Kidney capillary endothelial cell (primary cell): ENCODE measurements at places on chromosomes 2 and 18.

DNA sequence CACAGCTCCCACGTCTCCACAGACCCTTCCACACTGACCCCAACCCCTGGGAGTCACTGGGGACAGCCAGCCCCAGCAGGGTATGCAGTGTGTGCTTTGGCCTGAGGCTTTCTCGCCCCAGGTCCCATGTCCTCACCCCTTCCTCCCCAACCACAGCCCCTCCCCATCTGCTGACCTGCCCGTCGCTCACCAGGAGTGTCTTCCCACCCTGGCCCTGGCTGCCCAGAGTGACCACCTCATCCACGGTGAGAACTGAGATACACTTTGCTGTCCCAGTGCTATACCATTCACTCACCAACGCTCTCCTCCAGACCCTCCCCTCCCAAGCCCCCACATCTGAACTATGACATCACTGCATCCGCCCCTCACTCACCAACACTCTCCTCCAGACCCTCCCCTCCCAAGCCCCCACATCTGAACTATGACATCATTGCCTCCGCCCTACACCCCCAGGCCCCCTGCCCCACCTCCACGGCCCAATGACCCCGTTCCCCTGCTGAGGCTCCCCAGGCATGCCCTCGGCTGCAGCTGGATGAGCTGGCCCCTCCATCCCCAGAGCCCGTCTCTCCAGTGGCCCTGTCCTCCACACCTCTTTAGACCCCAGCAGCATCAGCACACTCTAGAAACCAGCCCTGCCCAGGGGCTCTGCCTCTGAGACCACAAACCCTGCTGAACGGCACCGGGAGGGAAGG is 55.2 kb downstream of the ANKMY1 start:
- DNase-seq, result no peak

GRCh38 chr2:16326711-16327300 is 338.8 kb downstream of the CYRIA start:
- DNase-seq, result no peak

DNA sequence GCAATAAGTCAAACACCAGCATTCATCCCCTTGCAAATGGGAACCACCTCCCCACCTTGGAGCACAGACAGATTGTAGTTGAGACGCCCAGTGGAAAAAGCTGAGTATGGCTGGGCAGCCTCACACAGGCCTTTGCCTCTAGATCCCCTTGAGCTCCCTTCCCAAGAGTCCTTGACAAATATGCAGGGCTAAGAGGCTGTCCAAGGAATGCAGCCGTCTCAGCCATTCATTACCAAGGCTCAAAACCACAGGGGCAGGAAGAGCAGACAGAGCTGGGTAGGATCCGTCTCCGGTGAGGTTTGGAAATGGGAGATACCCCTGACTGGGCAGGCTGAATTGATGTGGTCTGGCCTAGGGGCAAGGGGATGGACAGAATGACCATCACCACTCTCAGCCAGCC is 557.1 kb downstream of the TNS1 start:
- DNase-seq, result no peak

- DNase-seq, result peak; percentile 65
These were observed 166.1 kb upstream of the ZNF521 start for GRCh38 chr18:25517881-25518715.

- no peak for DNase-seq
These were observed 36.7 kb downstream of the LMAN2L start for GRCh38 chr2:96703021-96703751.

DNA sequence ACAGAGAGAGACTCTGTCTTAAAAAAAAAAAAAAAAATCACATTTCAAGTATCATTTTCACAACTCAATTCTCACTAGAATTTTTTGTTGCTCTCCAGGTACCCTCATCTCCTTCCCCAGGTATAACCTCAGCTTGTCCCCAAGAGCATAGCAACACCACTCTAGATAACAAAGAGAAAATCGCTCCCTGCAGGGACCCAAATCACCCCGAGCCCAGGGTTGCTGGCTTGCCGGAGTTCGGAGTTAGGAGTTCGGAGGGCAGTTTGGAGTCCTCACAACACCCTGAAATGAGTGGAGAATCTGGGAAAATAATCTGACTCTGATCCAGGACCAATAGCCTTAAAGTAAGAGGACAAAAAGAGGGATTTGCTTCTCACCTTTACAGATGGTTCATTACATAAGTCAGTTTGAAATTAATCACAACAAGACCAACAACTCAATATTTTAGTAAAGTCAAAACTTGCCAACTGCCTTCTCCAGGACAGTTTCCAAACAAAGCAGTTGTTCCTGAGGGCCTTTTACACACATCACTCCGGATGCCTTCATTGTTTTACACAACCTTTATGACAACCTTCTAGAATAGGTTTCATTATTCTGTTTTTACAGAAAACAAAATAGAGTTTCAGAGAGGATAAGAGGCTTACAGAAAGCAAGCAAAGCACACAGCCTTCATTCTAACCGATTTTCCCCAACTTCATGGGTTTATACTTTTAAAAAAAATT is 59.1 kb downstream of the C2orf76 start:
- no peak for DNase-seq

DNA sequence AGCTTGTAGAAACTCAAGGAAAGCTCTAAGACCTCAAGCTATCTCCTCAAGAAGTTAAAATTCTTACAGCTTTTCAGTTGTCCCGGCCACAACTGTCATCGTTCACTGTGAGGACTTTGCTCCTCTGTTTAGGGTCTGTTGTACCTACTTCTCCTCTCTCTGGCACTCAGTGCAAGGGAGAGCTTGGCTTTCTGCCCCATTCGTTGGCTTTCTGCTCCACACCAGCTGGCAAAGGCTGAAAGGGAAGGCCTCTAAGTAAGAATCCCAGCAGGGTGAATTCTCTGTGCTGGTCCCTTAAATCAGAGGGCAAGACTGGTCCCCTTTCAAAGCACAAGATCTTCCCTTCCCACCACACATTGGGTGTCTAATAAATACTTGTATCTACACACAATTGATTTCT is 17.3 kb downstream of the ZBTB7C start:
- DNase-seq, result no peak

GRCh38 chr2:241225983-241226382 is 37.5 kb downstream of the ANO7 start:
- DNase-seq, result no peak

GRCh38 chr2:70775141-70775540 is 7.1 kb upstream of the ADD2 start:
- no peak for DNase-seq

DNA sequence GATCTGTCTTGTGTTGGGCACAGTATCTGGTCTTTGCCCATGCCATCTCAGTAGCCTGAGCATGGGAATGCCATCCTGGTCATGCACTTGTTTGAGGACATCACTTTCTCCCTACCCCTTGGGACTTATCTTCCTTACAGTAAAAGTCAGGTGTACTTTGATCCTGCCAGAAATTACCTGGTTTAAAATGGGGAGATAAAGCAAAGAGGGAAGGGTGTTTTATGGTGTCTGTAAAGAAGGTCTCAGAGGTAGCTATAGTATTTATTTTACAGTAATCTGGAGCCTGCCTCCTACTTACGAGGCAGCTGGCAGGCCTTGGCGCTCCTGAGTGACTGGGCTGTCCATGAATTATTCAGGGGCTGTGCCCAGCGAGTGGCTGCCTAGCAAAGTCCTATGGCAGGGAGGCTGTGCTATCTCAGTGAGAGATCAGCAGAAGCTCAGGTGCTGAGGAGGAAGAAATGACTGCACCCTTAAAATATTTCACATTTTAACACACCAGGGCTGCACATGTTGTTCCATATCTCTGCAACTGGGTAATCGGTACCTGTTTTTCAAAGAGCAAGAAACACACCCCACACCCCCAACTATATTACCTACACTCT is 93.9 kb downstream of the SPTBN1 start:
- DNase-seq, result no peak

DNA sequence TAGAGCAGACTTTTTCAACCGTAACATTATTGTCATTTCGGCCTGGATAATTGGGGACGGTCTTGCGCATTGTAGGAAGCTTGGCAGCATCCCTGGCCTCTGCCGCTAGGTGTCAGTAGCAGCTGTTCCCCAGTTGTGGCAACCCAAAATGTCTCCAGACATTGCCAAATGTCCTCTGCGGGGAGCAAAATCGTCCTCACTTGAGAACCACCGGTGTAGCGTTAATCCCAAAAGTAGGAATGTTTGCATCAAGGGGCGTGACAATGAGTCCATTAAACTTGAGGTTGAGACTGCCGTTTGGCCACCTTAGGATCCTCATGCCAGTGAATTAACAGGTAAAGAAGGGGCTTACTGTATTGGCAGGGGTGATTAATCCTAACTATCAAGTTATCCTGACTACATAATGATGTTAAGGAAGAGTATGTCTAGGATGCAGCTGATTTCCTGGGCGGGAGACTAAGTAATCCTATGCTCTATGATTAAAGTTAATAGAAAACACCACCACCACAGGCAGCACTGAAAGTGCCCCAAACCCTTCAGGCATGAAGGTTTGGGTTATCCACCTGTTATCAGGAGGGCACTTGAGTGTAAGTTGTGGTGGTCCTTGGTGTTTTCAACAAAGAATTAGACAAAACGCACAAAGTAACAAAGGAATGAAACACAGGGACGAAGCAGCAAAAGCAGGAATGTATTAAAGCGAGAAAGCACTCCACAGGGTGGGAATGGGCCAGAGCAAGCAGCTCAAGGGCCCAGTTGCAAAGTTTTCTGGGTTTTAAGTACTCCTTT is 4.9 kb upstream of the ZC3H8 start:
- peak; percentile 56 for DNase-seq

DNA sequence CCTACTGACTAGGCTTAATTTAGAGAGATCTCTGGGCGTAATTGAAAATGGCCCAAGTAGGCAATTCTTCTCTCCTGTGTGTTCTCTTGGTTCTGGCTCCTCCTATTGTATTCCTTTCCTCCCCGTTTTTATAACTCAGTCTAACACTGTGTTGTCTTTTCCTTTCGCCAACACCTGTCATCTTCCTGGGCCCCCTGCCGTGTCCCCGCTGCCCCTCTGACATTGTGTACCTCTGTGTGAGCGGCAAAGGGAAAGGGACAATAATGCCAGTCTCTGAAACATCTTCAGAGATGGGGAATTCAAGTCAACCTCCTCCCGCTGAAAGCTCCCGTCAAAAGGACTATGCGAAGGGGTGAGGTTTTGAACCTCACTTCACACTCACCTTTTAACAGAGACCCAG is 210.9 kb downstream of the GBX2 start:
- DNase-seq, result no peak

- DNase-seq, result no peak
These were observed 18.1 kb upstream of the PKDCC start for GRCh38 chr2:42029639-42030199.

DNA sequence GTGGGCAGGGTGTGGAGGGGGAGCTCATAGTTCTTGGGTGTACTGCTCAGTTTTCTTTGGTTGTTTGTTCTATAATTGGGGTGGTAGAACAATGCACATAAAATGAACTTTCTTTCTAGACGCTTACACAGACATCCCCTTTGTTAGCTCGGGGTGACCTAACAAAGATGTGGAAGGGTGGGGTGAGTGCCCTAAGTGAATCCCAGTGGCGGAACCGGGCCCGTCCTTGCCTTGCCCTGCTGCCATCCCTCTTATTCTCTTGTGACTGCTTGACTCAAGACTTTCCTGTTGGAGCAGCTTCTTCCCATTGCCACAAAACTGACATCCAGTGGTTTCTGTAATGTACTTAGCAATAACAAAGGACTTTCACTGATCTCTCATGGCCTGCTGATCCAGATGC is 268.1 kb downstream of the PTGR3 start:
- DNase-seq, result no peak

- no peak for DNase-seq
These were observed 2.9 kb upstream of the CASP10 start for GRCh38 chr2:201180010-201180409.

DNA sequence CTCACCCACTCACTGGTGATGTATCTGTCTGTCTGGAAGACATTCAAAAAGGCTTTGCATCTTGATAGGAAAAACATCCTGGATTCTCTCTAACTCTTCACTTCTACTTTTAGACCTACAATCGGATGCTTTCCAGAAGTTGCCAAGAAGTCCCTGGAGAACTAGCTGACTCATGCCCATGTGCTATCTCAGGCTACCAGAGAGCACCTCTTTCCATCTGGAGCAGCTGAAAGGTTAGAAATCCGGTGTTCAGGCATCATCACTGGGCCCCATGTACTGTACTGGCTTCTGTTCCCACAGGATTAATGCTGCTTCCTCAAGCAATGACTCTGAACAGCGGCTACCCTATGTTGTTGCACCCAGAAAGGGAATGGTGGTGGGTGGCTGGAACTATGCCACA is 259.0 kb downstream of the NBAS start:
- DNase-seq, result no peak

- DNase-seq, result no peak
These were observed 28.6 kb downstream of the ITGA6 start for GRCh38 chr2:172456002-172456401.

DNA sequence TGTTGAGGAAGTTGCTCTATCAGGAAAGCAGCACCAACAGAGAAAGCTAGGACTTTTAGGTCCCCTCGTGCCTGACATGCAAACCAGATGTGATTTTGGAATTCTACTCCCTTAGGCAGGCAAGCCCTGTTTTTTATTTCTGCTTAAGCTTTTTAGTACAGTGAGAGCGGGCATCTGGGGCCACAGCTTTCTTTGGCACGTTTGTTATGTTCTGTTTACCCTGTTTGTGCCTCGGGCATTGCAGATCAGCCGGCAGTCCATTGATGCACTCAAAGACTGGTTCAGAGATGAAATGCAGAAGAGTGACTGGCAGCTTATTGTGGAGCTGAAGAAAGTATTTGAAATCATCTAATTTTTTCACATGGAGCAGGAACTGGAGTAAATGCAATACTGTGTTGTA is 61.9 kb downstream of the EIF5B start:
- DNase-seq, result no peak

GRCh38 chr2:177595126-177595845 is 202.7 kb downstream of the AGPS start:
- DNase-seq, result no peak

DNA sequence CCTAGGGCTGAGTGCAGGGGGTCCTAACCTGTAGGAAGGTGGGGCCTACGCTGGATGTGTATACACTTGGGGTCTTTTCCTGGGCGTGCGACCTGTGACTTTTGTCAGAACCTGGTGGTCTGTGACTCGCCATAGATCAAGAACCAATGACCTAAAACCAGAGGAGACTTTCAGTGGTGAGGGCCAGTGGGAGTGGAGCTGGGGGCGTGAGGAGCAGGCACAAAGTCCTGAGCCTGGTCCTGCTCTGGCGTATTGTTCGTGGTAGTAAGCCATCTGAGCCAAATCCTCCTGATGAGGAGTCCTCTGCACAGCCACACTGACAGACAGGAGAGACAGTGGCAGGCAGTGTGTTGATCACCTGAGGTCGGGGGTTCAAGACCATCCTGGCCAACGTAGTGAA is 8.9 kb downstream of the INPP4A start:
- no peak for DNase-seq

DNA sequence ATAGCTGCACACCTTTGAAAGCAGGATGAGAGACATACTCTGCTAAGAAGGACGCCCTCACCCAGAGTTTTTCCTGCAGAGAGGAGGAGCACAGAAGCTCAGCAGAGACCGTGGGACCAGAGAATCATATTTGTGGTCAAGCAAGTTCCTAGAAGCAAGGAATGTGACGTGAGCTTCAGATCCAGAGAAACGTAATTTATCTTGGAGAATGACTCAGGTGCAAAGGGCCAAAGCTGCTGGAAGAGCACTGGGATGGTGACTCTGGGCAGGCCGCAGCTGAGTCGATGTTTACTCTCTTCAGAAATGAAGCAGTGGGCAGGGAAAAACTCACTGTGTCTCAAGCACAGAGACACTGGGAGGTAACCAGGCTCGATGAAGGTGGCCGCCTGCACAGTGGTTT is 50.1 kb upstream of the IGFBP2 start:
- DNase-seq, result no peak

GRCh38 chr18:6423289-6423688 is 8.6 kb upstream of the L3MBTL4 start:
- no peak for DNase-seq
